ENCODE measurements at places on chromosomes 16 and 17.

DNA sequence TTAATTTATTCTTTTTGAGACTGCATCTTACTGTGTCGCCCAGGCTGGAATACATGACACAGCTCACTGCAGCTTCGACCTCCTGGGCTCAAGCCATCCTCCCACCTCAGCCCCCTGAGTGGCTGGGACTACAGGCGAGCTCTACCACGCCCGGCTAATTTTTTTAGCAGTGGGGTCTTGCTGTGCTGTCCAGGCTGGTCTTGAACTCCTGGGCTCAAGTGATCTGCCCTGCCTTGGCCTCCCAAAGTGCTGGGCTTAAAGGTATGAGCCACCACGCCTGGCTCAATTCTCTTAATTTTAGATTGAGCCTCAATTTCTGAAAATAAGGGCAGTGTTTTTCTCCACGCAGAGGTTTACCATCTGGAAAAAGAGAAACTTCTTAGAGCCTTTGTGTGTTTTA lies 41.1 kb downstream of the ZNF750 start:
- DNase-seq, result no peak

DNA sequence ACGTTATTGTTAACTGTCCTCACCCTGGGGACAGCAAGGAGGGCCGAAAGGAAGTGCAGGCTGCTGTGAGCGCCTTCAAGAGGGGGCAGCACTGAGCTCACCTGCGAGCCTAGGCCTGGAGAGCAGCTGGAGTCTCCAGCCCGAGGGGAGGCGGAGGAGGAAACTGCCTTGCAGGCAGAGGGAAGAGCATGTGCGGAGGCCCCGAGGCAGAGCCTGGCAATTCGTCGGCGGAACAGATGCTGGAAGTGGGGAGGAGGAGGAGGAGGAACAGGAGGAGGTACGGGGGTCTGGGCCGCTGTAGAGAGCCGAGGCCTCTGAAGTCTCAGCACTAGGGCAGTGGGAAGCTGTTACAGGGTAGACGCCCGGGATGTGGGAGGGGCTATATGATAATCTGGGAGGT lies 49.6 kb upstream of the PLCG2 start:
- no peak for DNase-seq

GRCh38 chr16:67967958-67968399 lies 458 bp downstream of the SLC12A4 start:
- peak; percentile 81 for DNase-seq

GRCh38 chr17:75878174-75878998 lies at the start of gene TRIM47:
TRIM47 (minus strand) TSS chr17:75878581; CDS start chr17:75878548, 33 bp downstream.
- peak; percentile 79 for DNase-seq

DNA sequence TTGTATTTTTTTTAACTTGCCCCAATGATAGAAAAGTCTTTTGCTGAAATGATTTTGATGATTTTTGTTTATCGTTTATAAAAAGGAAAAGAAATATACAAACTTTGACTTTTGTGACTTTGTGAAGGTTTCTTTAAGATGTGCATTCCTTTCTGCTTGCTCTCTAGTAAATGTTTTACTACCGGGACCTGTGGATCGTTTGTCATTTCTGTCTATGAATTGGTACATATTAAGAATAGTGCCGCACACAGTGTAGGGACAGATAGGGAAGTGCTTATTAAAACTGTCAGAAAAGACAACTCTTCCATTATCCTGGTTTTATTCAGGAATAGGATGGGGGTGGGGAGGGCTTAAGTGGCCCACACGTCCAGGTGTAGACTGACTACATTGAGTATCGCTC lies 8.1 kb upstream of the PSMC5 start:
- no peak for DNase-seq

GRCh38 chr16:79419148-79419547 lies 181.4 kb downstream of the MAF start:
- DNase-seq, result no peak

GRCh38 chr17:41505809-41506767 lies 676 bp upstream of the KRT13 start:
- no peak for DNase-seq

DNA sequence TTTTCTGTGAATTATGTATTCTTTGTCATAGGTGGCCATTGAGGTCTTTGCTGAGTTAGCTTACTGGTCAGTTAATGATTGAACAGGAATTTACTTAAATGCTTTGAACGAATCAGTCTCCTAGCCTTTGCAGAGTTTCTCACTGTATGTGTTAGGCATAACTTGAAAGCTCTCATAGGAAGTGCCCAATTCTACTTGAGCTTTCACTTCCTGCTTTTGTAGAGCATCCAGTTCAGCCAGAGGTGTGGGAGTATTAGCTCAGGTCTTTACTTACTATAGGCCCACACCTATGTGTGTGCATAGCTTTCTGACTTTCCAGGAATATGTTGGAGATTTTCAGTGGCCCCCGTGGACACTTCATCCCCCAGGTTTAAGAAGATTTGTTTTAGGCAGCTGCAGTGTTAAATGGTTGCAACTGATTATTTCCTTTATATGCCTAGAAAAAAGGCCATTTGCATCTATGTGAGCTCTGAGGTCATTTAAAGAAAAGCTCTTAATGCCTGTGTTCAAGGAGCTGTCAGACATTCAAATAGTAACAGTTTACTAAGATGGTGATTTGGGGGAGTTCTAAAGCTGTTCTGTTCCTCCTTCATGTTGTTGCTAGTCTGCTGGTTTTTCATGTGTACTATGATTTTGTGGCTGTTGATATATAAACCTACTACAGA lies 62.3 kb downstream of the PHKB start:
- no peak for DNase-seq

GRCh38 chr16:53952215-53953208 lies 248.6 kb downstream of the FTO start:
- no peak for DNase-seq

Measured in ovary (tissue), 10 donors.